ENCODE measurements at places on chromosomes 7 and 10.

- no peak for DNase-seq
Observed at GRCh38 chr7:42232275-42232674, 4.7 kb downstream of the GLI3 start.

DNA sequence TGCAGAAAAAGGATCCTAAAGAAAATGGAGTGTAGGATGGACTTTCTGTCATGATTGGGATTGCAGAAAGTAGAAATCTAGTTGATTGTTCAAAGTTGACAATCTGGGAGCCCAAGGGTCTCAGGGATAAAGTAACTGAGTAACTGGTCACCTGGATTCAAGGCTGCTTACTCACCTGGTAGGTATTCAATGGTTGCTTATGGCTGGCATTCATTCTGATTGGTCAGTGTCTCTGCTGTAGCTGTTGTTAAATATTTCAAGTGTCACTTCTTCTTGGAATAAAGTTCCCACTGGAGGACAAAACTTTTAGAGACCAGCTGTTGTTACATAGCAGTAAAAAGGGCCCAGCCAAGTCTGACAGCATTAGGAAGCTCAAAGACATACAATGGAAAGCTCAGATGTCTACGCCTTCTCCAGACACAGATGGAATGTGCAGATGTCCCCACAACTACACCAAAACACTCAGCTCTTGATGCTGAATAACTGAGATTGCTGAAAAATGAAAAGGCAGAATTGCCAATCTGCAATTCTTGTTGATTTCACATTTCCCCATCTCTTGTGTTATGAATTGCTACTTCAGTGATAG lies 106.9 kb downstream of the ZNF467 start:
- peak; percentile 43 for DNase-seq

- DNase-seq, result no peak
Observed at GRCh38 chr10:131082201-131082850, 229.2 kb downstream of the TCERG1L start.

DNA sequence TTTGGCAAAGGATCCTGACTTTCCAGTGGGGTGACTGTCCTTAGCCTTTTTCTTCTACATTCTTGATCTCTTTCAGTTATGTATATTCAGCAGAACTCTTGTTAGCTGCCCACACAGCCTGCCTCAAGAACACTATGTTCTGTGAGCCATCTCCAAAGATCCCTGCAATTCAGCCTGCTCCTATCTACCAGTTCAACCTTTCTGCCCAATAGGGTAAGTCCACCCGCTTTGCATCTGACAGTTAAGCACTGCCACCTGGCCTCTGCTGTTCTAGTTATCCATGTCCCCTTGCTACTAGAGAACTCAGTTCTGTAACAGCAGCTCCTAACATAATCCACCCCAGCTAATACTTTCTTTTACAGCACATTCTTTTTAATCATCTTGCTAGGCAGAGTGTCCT lies 13.5 kb downstream of the OR9A2 start:
- DNase-seq, result no peak

GRCh38 chr10:70417568-70417967 lies 13.6 kb downstream of the EIF4EBP2 start:
- DNase-seq, result no peak

GRCh38 chr10:314871-315270 lies 179.6 kb downstream of the ZMYND11 start:
- DNase-seq, result no peak

DNA sequence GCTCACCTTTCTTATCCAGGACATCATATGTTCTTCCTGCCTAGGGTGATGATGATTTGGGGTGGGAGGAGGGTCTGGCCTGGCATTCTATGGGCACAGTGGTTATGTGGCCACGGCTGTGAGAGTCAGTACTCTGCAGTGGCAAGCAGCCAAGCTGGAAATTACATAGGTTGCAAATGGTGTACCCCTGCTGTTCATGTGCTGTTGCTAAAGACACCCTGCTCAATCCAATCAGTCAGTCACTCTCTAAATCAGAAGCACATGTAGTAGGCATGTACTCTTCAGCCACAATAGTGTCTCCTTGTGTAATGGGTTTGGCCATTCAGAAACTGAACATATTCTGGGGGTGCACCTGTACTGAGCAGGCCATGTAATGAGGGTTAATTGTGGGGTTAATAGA lies 449.1 kb upstream of the ANKRD30A start:
- DNase-seq, result no peak

- no peak for DNase-seq
Observed at GRCh38 chr7:113955157-113955556, 36.3 kb upstream of the PPP1R3A start.

GRCh38 chr7:14446219-14446618 lies 456.3 kb downstream of the DGKB start:
- DNase-seq, result no peak

- peak; percentile 64 for DNase-seq
Observed at GRCh38 chr10:101226491-101227428, 2.5 kb downstream of the LBX1 start.

- DNase-seq, result peak; percentile 55
Observed at GRCh38 chr7:86904949-86905834, 154.3 kb downstream of the ELAPOR2 start.

DNA sequence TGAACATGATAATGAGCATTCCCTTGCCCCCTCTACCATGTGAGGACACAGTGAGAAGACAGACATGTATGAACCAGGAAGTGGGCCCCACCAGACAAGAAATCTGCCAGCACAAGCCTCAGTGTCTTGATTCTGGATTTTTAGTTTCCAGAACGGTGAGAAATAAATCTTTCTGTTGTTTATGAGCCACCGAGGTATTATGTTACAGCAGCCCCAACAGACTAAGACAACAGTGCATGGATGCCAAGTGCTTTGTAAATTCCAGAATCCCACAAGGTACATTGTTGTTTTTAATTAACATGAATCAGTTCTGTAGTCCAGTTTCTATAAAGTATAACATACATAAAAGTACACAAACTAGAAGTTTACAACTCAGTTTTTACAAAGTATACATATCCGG lies 162.2 kb downstream of the ARHGAP21 start:
- DNase-seq, result no peak

- DNase-seq, result no peak
Observed at GRCh38 chr7:3592401-3593134, 291.5 kb downstream of the SDK1 start.

- DNase-seq, result no peak
Observed at GRCh38 chr10:62047228-62047892, 145.9 kb downstream of the ARID5B start.

GRCh38 chr10:117762819-117763172 lies 220.2 kb downstream of the EMX2 start:
- peak; percentile 53 for DNase-seq

GRCh38 chr7:36260481-36260880 lies 107.4 kb downstream of the EEPD1 start:
- DNase-seq, result no peak

DNA sequence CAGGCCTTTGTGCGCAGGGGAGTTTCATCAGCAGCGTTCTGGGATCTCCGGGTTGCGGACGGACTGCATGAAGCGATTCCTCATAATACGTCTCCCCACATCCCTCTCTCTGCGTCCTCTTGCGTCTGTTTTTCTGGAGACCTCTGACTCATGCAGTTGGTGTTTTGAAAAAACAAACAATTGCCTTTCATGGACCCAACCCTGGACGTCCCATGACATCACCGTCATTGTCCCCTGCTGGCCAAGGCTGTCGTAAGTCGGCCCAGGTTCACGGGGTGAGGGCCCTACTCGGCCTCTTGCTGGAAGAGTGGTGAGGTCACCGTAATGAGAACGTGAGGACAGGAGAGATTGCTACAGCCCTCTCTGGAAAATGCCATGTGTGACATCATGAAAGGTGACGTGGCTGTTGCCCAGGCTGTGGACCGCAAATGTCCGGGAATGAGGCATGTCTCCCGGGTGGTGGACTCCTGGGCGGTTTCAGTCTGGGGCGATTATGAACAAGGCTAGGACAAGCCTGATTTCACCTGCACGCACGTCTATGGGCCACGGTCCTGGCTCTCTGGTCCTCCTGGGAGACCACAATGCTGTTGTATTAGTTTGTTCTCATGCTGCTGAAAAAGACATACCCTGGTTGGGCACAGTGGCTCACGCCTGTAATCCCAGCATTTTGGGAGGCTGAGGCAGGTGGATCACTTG lies 9.8 kb upstream of the MAFK start:
- DNase-seq, result no peak

DNA sequence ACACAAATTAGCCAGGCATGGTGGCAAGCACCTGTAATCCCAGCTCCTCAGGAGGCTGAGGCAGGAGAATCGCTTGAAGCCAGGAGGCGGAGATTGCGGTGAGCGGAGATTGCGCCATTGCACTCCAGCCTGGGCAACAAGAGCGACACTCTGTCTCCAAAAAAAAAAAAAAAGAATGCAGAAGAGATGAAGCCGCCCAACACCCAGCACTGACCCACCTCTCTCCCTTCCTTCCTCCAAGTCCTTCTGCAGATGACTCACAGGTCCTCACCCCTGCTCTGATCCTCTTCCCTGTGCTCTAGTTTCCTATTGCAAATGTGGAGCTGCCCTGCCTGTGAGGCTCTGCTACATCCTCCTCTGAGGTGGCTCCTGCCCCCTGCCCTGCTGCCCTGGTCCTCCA lies 22.0 kb upstream of the OPALIN start:
- DNase-seq, result no peak

DNA sequence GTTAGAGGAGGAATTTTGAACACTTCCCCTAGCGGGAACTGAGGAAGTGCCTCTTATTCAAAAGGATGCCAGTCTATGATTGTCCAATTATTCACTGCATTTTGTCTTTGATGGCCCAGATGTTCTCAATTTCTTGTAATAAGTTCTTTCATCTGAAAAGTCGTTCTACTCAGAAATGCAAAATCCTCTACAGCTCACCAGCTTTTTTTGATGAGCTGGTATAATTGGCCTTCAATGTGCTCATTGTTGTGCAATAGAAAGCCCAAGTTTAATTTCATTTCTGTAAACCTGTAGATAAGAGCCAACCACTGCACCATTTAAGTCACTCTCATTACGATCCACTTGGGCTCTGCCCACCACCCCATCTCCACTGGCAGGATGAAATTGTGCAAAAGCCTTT lies 978.7 kb upstream of the AUTS2 start:
- no peak for DNase-seq

DNA sequence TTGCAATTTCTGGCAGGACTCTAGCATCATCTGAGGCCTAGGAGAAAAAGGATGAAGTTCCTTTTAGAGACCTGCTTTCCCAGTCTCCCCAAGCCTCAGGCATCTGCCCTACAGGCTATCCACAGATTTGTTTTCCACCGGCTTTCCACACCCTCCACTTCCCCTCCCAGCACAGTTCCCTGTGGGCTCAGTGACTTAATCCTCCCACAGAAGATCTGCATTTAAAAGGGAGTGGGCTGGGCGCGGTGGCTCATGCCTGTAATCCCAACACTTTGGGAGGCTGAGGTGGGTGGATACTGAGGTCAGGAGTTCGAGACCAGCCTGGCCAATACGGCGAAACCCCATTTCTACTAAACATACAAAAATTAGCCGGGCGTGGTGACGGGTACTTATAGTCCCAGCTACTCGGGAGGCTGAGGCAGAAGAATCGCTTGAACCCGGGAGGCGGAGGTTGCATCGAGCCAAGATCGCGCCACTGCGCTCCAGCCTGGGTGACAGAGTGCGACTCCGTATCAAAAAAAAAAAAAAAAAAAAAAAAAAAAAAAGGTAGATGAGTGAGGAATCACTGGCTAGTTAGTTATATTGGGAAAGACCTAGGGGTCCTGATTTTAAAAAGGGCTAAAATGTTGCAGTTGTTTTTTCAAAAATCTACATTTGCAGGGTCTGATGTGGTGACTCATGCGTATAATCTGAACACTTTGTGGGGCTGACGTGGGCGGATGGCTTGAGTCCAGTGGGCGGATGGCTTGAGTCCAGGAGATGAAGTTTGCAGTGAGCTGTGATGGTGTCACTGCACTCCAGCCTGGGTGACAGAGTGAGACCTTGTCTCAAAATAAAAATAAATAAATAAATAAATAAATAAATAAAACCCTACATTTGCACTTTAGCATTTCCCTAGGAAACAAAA lies 119.5 kb downstream of the BAMBI start:
- DNase-seq, result peak; percentile 25

DNA sequence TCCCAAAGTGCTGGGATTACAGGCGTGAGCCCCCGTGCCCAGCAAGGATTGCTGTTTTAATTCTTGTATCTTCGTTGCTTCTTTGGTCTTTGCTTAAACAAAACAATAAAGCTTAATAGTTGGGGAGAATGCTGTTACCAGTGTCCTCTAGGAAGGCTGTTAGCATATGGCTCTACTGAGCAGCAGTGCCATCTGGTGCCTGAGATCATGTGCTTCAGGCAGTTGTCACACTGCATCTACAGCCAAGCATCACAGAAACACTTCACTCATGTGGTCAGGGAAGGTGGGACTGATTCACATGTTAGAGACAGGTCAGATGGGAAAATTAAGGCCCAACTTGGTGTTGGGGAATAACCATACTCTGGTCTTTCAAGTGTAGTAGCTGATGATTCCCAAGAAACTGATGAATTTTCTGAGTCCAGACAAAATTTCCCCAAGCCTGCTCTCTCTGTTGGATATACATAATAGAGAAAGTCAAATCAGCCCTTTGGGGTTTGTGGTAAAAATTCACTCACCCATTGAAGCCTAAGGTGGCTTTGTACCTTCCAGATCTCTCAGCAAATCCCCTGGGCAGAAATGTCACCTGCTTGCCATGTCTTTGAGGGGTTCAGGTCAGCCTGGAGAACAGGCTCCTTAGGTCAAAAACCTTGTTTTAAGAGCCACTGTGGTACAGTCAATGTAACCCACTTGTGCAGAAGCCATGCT lies 28.4 kb downstream of the UBE2D4 start:
- peak; percentile 19 for DNase-seq

DNA sequence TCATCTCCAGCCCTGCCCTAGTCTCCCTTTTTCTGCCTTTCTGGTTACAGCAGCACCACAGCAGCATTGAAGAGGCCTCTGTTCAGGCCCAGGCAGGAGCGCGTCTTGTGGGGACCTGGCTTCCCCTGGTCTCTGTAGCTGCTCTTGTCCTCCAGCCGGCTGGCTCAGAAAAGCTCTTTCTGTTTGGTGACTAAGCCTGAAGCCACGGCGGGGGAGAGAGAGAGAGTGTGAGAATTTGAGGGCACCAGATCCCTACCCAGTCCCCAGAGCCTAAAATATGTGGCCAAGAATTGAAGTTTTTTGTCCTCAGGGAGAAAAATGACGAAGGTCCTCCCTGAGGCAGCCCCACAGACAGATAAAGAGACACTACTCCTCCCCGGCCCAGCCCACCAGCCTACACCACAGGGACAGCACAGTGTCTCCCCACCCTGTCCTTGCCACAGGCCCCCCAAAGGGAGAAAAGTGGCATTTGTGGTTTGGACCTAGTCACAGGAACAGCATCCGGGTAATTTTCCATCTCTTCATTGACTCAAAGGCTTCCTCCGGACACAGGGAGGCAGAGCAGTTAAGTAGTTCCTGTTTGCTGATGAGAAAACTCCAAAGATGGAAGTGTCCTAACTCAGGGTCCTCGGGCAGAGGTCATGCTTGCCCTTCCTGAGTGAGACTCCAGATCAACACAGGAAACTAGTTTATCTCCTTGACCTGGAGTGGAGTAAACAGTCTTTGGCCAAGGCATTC lies 13.3 kb upstream of the FAM180A start:
- no peak for DNase-seq

DNA sequence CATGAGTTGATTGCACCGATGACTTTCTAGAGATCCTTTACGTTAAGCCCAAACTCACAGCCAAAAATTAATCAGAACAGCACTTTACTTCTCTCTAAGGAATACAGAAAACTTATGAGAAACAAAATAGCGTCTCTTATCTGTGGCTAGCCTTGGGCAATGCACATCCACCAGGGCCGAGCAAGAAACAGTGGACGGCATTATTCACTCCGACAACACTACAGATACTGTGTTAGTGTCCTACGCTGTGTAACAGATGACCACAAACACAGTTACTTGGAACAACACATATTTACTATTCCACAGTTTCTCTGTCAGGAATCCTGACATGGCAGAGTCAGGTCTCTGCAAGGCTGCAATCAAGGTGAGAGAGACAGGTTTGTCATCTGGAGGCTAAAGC lies 598.3 kb upstream of the ADARB2 start:
- DNase-seq, result no peak
